Right forelimb (tissue), 1 donor: ENCODE measurements at places on chromosomes 13 and 19.
A peak's percentile ranks its signal among the peaks of the same experiment; 100 is the strongest.

GRCh38 chr13:49287995-49288394 is 40.3 kb downstream of the CDADC1 start:
- DNase-seq = no peak

GRCh38 chr13:18949970-18950369 is 231.7 kb downstream of the TUBA3C start:
- no peak for DNase-seq

- no peak for DNase-seq
These were observed 41.5 kb downstream of the PDS5B start for GRCh38 chr13:32627793-32628192.

- no peak for DNase-seq
These were observed 821 bp downstream of the ZNF616 start for GRCh38 chr19:52138983-52139251.

DNA sequence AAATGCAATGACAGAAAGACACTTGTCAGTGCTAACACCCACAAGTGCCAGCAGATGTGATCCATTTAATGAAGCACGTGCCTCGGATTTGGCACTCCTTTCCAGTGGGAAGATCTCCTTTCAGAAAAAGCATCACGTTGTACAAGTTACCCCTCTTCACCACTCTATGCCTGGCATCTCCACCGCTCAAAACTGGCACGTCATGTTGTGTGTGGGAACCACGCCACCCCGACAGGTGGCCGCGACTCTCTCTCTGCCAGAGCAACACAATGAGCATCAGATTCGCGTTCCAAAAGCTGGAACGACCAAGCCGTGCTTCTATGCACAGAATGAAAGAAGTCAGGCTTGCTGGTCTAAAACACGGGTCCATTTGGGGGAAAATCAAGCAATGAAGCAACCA is 24.3 kb downstream of the TMTC4 start:
- peak; percentile 72 for DNase-seq

- no peak for DNase-seq
These were observed 561 bp upstream of the GJA3 start for GRCh38 chr13:20161275-20161950.

GRCh38 chr19:1523412-1524286 is at the start of gene PLK5:
PLK5 (plus strand) TSS chr19:1524077; CDS start chr19:1526997, 2,920 bp downstream.
- DNase-seq = no peak

GRCh38 chr13:59363947-59364346 is 799.8 kb downstream of the DIAPH3 start:
- no peak for DNase-seq

DNA sequence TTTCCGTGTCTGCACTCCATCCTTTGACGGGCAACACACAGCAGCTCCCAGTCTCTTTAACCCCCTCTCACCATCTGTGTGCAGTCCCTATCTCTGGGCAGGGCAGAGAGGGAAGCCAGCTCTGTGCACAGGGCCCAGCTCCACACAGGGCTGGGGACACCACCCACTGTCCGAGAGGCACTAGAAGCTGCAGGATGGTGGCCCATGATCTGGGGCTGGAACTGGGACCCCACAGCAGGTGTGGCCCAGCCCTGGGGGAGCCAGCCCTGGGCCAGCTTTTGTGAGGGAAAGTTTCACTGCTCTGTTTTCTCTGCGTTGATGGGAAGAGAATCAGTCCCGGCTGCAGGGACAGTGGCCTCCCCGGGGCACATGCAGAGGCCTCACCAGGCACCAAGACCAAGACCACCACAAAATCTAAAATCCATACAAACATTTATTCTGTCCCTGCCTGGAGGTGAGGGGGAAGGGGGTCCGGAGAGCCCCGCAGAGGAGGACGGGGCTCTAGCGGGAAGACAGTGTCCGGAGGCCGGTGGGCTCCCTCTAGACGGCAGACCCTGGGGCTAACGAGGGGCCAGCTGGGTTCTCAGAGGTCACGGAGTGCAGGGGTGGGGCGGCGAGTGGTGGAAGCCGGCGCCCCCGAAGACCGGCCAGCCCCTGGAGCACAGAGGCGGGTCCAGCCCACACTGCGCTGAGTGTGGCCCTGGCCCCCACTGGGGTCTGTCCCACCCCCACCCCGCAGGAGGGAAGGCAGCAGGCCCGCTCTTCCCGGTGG is 2.9 kb upstream of the ATP8B3 start:
- no peak for DNase-seq

- DNase-seq = no peak
These were observed 18.0 kb upstream of the IZUMO2 start for GRCh38 chr19:50181121-50181520.

DNA sequence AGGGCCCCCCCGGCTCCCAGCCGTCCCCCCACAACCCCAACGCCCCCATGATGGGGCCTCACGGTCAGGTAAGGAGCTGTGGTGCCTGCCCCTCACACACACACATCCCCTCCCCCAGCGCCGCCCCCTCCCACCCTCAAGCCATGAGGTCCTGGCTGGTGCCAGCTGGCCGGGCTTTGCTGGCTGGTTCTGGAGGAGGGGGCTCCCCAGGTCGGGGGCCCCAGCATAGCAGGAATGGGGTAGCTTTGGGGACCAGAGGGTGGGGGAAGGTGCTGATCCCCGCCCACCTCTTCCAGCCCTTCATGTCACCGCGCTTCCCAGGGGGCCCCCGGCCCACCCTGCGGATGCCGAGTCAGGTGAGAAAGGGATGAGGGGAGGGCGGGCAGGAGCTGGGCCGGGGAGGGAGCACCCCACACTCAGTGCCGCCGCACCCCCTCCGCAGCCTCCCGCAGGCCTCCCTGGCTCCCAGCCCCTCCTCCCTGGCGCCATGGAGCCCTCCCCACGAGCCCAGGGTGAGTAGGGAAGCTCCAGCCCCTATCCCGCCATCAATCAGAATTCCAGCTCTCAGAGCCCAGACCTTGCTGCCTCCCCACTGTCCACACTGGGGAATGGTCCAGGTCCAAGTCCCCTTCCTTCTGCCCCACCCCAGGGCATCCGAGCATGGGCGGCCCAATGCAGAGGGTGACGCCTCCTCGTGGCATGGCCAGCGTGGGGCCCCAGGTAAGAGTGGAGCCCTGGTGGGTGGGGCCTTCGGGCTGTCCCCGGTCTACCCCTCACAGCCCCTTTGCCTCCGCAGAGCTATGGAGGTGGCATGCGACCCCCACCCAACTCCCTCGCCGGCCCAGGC is 6.4 kb downstream of the ISYNA1 start:
- DNase-seq = no peak

DNA sequence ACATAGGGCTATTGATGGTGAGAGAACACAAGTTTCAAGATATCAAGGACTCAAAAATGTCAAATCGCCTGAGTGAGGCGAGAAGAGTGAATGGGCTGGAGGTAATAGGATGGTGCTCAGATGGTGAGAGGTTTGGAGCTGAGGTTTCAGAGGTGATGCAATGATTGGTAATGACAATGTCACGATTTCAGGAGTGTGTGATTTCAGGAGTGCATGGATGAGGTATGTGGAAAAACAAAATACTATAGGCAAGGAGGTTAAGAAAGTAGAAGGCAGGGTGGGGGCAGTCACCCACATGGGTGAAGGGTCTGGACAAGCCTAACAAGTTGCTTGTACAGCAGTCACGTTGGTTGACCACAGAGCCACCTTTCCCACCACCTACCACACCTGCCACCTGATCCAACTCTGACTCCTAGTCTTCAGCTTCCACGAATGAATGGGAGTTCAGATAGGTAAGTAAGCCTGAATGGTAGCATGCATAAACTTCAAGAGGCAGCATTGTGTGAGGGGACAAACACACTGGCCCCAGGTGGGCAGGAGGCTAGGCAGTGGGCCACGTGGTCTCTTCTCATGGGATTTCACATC is 71.5 kb downstream of the RUBCNL start:
- DNase-seq = no peak

GRCh38 chr13:99996381-99996973 is 14.9 kb downstream of the ZIC2 start:
- DNase-seq = no peak

DNA sequence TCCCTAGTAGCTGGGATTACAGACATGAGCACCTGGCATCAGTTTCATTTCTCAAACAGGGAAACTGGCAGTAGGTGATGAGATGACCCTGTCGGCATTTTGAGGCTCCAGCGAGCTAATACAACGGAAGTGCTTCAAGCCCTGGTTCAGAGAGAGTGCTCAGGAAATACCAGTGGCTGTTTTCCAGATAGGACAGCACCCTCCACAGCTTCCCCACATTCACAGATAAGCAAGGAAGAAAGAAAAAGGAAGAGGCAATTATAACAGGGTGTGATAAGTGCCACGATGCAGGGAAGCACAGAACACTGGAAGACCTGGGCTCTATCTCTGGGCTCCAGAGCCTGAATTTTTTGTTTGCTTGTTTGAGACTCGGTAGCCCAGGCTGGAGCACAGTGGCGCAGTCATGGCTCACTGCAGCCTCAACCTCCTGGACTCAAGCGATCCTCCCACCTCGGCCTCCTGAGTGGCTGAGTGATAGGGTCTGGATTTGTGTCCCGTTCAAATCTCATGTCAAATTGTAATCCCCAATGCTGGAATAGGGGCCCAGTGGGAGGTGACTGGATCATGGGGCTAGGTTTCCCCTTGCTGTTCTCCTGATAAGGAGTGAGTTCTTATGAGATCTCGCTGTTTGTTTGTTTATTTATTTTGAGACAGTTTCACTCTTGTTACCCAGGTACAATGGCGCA is 43.5 kb downstream of the PIN1 start:
- no peak for DNase-seq

DNA sequence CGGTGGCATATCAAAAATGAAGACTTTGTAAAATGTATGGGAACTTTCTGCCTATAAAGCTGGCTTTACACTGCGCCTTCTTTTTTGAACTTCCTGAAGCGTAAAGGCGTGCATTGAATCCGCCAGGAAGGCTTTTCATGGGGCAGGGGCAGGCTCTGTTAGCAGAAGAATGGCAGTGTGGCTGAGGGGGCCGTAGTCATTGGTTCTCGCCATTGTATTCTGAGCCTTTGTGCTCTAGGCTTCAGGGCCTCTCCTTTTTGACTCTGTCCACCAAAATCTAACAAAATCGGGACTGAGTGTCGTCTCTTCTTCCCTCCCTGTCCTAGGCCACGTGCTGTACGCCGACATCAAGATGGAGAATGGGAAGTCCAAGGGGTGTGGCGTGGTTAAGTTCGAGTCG is 14.1 kb downstream of the PRAM1 start:
- no peak for DNase-seq

DNA sequence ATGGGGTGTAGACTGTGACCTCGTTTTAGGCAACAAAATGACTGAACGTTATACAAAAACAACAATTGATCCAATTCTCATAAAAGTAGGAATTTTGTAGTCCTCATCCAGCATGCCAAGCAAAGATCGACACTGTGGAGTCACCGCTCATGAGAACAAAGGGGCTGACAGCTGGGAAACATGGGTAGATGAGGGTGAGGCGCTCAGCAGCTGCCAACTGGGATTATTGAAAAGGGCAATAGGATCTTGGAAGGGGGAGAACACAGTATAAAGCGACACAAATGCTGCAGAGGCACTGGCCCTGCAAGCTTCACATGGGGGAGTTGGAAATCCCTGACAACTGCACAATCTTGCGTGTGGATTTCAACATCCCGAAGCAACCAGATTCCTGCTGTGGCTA is 5.4 kb upstream of the ZNF765 start:
- peak; percentile 53 for DNase-seq

DNA sequence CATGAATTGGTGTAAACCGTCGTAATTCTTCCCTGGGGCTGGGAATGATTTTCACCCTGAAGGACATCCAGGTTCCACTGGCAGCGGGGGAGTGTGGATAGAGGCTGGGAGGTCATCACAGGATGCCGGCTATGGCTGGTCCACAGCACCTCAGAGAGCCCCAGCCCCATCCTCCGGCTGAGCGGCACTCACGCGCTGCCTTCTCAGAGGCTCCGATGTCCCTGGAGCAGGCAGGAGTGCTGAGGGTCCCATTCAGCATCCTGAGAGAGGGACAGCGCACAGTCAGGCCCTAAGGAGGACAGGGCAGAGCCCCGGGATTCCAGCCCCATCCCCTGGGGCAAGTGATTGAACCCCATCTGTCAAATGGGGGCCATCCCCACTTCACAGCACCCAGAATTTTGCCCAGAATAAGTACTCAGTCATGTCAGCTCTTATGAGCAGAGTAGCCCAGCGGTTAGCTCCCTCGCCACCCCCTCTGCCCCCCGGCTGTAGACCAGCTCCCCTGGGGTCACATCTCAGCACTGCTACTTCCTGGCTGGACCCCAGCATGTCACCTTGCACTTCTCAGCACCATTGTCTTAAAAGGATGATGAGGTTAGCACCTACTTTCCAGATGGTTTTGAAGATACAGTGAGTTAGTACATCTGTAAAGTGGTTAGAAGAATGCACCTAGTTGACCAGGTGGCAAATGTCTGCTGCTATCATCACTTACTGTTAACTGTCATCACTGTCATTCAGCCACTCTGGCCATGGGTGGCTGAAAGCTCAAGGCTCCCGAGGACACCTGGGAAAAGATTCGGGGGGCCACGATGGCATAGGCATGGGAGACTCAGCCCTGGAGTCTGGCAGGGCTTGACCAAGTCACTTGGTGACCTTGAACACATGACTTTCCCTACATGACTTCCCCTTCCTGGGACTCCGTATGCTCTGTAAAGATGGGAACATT is 11.9 kb downstream of the GRAMD1A start:
- DNase-seq = no peak

GRCh38 chr13:38998739-38999138 is 8.1 kb upstream of the STOML3 start:
- no peak for DNase-seq

GRCh38 chr19:5093297-5093928 is 124.5 kb downstream of the KDM4B start:
- no peak for DNase-seq

DNA sequence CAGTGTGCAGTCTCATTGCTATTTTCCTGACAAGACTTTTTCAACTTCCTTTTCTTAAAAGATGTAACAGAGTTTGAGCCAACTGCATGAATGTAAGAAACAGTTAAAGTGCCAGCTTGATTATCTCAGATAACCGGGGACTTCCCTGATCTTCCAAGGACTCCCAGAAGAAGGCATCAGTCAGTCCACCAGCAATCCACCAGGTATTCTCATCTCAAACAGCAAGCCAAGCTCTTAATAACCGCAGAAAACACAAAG is 350.1 kb downstream of the LIG4 start:
- DNase-seq = no peak

DNA sequence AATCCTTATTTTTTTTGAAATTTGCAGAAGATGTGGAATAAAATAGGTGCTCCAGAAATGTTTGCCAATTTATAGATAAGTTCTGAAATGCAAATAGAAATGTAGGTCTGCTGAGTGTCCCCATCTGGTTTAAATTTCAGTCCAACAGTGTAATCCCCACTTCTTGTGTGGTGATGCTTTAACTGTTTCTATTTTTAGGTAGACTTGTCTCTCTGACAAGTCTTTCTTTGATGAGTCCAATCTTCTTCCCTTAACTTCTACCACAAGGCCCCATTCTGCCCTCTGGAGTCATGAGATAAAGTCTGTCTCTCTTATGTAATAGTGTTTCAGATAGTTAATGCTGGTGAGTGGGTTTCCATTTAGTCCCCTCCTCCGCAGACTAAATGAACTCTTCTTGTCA is 390.4 kb downstream of the RFC3 start:
- no peak for DNase-seq

GRCh38 chr13:87128491-87128890 is 542.7 kb upstream of the SLITRK5 start:
- no peak for DNase-seq

- DNase-seq = no peak
These were observed 47.7 kb upstream of the UQCRFS1 start for GRCh38 chr19:29260477-29261317.

- no peak for DNase-seq
These were observed 149.5 kb downstream of the DCT start for GRCh38 chr13:94329754-94330551.
